T follicular helper cell (primary cell): ENCODE measurements at places on chromosomes 16 and 17.
A peak's percentile ranks its signal among the peaks of the same experiment; 100 is the strongest.

GRCh38 chr16:4288148-4288921, 15.5 kb upstream of the TFAP4 start:
- DNase-seq = peak; percentile 69

GRCh38 chr17:489758-490329, 137.2 kb upstream of the RPH3AL start:
- peak; percentile 49 for DNase-seq

GRCh38 chr16:58842746-58843145, 108.6 kb upstream of the GOT2 start:
- no peak for DNase-seq

DNA sequence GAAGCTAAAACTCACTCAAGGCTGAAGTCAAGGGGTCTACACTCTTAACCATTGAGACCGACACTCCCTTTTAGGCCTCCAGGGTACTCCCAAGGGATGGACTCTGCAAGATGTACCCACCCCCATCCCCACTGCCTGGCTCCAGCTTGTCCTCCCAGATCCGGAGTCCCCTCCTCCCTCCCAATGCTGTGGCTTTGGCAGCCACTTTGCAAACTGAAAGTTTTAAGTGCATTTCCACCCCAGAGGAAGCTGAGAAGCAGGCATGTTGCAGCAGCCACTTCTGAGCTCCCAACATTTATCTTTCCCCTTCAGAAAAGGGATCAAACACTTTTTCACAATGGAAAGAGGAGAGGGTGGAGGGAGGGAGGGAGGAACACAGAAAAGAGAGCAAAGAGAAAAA, 115.2 kb downstream of the COPRS start:
- no peak for DNase-seq

DNA sequence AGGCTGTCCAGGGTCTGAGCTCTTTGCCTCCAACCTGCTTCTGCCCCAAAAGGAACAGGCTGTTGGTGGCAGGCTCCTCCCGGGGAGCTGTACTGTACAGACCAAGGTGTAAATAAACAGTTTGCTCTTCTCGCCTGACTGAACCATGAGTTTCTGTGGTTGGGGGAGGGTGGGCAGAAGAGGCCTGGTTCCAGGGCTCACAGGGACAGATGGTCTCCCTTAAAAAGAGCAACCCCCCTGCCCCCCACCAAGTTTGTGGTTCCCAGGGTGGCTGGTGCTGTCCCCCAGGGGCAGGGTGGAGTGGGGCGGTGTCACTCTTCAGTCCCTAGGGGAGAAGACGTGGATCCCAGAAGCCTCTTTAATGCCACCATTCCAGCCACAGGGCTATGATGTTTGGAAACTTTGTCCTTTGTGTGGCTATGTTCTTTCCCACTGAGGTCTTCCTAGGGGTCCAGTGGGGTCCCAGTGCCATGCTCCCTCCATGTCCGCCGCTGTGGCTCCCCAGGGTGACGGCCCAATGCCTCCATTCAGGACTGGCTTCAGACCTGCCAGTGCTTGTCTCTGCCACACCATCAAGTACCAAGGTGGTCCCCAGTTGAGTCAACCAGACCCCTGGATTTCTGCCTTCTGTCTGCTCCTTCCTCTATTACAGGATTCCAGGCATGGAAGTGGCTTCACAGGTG, 146.7 kb downstream of the RAB11FIP4 start:
- DNase-seq = no peak

DNA sequence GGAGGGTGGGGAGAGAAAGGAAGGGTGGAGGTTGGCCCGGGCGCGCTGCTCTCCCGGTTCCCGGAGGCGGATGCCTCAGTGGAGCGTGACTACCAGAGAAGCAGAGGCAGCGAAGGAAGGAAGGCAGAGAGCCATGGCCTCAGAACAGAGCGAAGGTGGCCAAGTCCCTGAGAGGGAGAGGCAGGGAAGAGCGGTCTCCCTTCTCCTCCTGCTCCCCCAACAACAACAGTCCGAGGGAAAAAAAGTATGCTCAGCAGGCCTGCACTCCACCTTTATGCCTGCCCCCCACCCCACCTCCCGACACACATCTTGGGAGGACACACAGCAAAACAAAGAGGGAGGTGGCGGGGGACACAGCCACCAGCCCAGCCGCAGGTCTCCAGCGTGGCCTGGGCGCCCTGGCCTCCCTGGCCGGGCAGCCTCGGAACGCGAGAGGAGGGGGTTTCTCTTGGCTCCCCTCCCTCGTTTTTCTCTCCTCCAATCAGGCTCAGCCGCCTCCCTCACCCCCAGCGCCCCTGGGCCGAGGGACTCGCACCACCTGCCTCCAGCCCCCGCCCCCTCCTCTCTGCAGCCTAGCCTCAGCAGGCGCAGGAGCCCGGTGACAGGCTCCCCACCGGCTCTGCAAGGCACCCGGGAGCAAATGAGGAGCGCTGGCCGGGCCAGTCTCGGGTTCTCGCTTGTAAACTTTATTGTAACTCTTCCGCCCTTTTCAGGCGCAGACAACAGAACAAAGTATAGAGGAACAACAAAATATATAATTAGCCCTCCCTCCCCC, 1.1 kb upstream of the HOXB7 start:
- DNase-seq = no peak

DNA sequence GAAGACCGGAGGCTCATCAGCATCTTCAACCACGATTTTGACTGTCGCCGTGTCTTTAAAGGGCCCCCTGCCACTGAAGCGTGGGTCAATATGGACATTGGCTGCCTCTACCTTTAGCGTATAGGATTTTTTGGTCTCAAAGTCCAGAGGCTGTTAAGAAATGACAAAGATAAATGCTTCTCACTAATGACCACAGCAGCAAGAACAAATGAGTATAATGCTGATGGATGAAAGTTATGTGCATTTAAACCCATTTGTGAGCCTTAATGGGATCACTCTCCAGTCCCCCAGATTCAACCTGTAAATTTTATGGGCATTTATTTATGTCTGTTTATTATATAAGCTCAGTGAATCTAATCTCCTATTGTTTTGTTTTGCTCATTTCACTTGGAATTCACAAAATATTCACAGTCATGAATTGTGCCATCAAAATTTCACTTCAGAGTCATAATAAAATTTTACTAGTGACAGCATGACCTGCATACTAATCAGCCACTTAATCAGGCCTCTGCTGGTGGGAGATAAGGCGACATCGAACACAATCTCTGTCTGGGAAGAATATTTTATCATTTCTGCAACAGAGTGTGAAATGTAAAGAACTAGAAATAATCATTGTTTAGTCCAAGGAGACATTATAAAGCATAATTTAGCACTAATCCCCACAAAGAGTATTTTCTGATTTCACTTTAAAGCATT, 218.5 kb downstream of the CDH8 start:
- DNase-seq = no peak

- no peak for DNase-seq
Observed at GRCh38 chr16:75038036-75038858, 39.4 kb downstream of the ZNRF1 start.

DNA sequence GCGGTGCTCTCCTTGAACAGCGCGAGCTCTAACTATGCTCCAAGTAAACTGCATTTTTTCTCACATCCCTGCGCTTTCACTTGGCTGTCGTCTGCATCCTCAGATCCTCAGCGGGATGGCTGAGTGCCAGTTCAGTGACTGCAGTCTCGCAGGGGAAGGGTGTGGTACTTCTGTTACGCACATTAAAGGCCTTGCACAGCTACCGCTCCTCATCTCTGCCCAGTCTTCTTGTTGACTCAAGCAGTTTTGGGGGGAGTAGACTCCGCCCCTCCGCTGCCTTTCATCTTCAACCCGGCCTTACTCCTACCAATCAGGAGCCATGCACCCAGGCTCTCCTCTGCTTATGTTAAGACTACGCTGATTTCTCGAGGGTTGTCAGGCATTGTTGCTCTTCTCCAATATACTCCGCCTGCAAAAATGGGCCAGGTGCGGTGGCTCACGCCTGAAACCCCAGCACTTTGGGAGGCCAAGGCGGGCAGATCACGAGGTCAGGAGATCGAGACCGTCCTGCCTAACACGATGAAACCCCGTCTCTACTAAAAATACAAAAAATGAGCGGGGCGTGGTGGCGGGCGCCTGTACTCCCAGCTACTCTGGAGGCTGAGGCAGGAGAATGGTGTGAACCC, 10.0 kb downstream of the ATP5PD start:
- DNase-seq = peak; percentile 97

- DNase-seq = no peak
Observed at GRCh38 chr16:70685938-70686375, at the start of gene MTSS2. MTSS2 (minus strand) TSS chr16:70686053; CDS start chr16:70685791, 262 bp downstream.

DNA sequence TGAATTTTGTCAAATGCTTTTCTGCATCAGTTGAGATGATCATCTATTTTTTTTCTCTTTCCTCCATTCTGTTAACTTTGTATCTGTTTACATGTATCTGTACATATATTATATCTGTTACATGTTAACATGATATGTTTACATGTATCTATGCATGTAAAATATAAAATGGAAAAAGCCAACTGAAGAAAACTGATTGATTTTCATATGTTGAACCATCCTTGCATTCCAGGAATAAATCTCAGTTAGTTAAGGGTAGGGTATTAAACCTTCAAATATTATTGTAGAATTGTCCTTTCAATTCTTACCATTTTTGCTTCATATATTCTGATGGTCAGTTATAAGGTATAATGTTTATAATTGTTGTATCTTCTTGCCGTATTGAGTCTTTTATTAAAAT, 336.1 kb downstream of the ZFHX3 start:
- no peak for DNase-seq

DNA sequence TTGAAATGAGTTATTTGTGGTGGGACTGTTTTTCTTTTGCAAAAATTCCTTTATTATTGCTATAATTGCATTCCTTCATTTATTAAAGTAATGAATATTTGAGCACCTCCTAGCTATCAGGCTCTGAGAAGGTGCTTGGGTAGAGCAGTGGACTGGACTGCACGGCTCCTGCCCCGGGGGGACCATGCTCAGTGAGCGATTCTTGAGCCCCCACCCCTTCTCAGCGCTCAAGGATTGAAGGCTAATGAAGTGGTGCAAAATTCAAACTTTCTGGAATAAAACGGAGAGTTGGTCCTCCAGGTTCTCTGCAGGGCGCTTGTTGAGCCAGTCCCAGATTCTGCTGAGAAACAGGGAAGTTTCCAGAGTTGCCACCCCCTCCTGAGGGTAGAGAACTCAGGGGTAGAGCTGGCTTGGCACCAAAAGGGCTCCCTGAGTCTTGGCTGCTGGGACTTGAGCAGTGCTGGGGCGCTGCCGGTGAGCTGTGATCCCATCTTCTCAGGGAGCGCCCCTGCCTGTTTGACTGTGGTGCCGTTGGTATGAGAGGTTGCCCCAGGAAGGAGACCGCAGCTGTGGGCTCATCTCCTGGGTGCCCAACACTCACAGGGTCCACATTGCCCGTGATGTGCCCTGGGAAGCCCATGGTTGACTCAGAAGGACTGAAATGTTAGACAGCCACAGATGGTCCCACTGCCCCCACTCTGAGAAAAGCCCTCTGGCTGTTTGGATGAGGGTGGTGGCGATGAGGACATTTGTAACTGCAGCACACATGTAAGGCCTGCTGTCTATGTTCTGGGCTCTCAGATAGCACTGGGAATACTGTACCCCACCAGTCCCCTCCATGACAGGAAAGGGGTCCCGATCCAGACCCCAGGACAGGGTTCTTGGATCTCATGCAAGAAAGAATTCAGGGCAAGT, 20.0 kb downstream of the KSR1 start:
- no peak for DNase-seq

DNA sequence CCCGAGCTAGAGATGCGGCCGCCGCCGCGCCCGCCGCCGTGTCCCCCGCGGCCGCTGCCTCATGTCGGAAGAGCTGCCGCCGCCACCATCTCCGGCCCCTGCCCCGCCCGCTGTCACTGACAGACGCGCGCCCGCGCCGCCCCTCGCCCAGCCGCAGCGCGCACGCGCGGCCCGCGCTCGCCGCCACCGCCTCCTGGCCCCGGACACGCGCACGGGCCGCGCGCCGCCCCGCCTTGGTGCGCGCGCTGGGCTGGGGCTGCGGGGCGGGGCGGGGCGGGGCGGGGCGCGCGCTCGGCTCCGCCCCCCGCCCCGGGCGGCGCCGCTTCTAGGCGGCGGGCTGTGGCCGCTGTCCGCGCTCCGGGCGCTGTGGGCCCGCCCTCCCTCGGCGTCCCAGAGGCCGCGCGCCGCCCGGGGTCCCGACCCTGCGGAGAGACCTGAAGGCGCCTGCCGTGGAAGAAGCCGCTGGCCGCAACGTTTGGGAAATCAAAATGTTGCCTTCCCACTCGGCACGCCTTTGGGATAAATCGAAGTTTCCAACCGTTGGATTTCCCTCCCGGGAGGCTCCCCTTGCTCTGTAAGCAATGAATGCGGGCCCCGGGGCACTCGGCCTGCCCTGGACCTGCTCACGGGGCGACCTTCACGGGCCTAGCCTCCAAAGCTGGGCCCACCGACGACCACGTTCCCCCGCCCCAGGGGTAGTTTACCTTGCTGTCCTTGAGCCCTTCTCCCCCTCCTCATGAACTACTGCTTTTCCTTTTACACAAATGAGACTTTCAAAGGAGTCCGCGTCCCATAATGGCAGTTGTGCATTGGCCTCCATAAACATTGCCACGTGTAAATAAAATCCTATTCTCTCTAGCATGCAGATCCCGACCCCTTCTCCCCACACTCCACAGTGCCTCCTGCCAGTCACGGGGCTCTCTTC, at the start of gene ADCY9:
Gene ADCY9 (minus strand): TSS at position 118 of the 925 bp plus-strand sequence. CDS start 1,000 bp downstream, outside the sequence.
- peak; percentile 62 for DNase-seq

GRCh38 chr17:29619251-29619650, 3.5 kb downstream of the CORO6 start:
- no peak for DNase-seq

DNA sequence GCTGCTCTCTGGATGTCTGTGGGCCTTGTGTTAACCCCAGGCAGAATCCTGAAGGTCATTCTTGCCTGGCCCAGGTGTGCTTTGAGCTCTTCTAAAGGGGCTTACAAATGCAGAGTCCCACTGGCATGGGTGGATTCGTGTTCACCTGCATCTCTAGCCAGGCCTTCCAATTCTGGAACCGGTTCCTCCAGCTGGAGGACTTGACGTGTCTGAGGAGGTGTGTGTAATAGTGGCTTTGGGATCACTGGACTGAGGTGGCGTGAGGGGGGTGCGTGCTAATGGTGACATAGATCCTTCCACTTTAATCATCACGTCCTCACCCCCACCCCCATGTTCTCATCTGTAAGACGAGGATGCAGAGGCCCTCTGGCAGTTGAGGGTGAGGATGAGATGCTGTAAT, 4.8 kb downstream of the GSE1 start:
- DNase-seq = no peak

GRCh38 chr17:75047398-75048098, 523 bp downstream of the KCTD2 start:
- DNase-seq = no peak

DNA sequence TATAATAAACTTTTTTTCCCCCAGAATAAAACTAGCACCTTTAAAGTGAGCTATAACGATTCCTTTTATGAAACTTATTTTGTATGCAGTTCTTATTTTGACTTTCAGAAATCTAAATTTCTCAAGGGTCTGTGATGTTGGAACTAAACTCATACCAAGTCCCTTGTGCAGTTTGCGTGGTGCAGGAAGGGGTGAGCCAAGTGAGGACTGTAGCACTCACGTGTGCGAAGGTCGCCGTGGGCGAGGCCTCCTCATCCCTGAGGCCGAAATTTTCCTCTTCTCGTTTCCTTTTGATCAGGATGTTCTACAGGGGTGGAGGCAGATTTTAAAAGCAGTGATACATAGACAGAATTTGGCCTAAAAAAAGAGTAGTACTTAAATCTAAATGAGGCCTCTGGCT, 73.7 kb downstream of the RPTOR start:
- no peak for DNase-seq
